ENCODE measurements at places on chromosomes 5 and 9.

DNA sequence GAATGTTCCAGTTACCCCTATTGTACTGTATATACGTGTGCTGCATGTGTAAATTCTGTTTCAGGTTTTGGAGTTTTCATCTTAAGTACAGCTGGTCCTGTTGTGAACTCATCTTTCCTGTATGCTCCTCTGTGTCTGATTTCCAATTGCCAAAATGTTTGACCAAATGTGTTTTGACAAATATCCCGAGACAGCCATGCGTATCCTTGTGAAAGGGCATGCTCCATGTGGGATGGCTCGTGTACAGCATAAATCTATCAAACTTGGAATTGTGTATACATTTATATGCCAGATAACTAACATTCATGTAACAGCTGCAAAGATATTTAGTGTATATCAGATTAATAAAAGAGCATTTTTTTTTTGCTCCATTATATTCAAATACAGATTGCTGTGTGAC, 69.5 kb upstream of the IQGAP2 start:
- DNase-seq: no peak

- no peak for DNase-seq
Measured at GRCh38 chr9:27861887-27862286, 288.6 kb upstream of the C9orf72 start.

DNA sequence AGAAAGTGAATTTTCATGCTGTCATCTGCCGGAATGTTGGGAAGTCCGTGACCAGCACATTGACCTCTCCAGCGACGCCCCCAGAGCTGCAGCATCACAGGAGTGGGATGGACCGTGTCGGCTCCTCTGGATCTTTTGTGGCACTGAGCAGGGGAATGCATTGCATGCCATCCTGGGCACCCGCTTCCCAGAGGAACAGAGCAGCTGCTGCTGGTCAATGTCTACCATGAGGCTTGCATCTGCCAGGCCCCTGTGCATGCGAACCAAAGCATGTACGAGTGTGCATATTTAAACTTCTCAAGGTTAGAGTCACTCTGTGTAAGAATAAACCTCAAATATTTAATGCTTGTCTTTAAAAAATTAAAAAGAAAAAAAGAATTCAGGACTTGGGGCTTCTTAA, 414.8 kb downstream of the GADD45G start:
- DNase-seq: no peak

DNA sequence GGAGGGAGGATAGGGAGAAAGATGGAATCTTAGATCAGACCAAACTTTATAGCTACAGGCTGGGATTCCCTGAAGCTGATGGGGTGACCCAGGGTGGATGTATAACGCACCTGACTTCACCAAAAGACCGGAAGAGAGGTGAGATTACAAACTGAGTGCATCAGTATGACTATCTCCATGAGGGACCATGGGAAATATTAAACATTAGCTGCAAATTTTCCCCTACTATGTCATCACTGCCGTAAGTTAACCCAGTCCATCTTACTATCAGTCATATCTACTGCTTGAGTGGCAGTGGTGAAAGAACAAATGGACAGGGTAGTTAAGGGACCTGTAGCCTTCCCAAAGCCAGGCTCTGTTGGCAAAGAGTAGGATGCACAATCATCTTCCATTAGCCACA, 368.3 kb downstream of the EFNA5 start:
- no peak for DNase-seq

Measured in NCI-H1694 treated with DMSO at 0.1 percent for 48 hours (cell line).